ENCODE measurements at places on chromosomes 7 and 10.
A peak's percentile ranks its signal among the peaks of the same experiment; 100 is the strongest.

GRCh38 chr7:9625953-9626352 is 1192.5 kb downstream of the NXPH1 start:
- no peak for DNase-seq

- peak; percentile 61 for DNase-seq
Observed at GRCh38 chr7:122316467-122317388, 12.2 kb upstream of the FEZF1 start.

- DNase-seq = no peak
Observed at GRCh38 chr7:107606303-107606702, 26.3 kb downstream of the BCAP29 start.

DNA sequence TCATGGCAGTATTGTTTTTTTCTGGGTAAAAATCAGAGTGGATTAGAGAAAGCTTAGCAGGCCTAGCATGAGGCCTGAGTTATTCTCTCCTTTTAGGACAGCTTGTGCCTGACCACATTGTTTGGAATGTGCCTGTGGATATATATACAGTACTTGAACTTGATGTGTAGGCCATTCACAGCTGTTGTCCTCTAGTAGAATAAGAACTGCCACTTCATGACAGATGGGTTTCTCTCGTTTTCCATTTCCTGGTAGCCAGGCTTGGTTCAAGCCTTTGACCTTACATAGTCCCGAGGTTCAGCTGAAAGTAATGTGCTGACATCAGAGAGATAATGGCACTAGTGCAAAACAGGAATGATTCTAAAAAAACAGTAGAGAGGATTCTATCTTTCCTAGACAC is 473.9 kb downstream of the AUTS2 start:
- DNase-seq = no peak

DNA sequence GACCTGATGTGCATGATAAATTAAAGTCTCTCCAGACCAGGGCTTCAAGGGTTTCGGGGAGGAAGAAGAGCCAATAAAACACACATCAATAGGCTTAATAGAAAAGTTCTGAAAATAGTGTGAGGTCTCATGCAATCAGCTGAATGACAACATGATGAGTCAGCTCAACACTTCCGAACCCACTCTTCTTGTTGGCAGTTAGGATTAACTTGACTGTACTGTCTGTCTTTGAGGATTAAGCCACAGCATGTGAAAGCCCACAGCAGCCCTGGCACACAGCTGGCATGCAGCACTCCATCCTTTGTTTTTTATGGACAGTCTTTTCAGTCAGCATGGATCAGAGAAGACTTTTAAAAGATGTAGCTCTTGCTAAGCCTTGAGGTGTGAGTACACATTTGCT is 526.9 kb upstream of the VSTM2A start:
- DNase-seq = no peak

DNA sequence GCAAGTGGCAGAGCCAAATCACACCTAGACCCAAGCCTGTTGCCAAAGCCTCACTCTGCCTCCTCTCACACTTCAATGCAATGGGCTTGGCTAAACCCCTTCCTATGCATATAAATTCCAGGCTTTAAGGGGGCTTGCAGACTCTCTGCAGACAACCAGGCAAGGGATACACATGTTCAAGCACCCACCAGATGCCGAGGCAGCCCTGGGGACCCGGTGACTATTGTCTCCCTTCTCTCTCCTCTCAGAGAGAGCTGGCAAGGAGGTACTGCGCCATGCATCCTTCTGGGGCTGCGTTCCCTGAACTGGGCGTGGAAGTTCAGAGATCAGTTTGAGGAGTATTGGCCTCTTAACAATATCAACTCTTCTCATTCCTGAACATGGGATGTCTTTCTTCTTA is 131.2 kb downstream of the ARHGAP22 start:
- DNase-seq = no peak

DNA sequence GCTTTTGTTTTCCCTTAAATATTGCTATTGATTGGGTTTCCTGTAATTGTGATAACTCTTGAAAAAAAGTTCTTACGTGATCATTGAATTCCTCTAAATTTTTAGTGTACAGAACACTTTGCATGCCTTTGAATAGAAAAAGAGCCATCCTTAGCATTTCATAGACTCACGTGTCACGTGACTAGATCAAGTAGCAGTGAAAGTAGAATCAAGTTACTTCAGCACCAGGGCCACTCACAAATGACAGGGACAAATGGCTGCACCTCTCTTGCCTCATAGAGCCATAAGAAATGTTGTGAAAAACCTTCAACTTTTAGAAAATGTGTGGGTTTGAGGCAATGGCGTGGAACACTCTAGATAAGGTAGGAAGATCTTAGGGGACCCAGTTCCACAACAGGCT is 203.8 kb downstream of the ZEB1 start:
- DNase-seq = no peak

All from neuronal stem cell (in vitro differentiated cells).